ENCODE measurements at places on chromosomes 12 and 14.

- DNase-seq, result no peak
Measured at GRCh38 chr14:82432301-82433105, 898.9 kb upstream of the SEL1L start.

DNA sequence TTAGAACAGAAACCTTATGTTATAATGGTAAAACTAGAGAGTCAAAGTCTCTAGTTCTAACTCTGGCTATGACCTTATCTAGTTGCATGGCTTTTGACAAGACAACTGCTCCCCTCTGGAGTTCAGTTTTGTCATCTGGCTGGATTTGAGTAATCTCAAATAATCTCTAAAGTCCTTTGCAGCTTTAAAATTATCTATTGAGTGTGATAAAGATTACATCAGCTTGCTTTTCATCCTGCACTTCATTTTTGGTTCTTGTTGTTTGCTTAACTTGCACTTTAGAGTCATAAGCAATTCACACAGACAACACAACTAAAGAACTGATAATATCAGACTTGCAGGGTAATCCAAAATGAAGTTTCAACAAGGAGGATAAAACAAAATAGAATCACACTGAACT lies 2.3 kb downstream of the AKAP5 start:
- no peak for DNase-seq

DNA sequence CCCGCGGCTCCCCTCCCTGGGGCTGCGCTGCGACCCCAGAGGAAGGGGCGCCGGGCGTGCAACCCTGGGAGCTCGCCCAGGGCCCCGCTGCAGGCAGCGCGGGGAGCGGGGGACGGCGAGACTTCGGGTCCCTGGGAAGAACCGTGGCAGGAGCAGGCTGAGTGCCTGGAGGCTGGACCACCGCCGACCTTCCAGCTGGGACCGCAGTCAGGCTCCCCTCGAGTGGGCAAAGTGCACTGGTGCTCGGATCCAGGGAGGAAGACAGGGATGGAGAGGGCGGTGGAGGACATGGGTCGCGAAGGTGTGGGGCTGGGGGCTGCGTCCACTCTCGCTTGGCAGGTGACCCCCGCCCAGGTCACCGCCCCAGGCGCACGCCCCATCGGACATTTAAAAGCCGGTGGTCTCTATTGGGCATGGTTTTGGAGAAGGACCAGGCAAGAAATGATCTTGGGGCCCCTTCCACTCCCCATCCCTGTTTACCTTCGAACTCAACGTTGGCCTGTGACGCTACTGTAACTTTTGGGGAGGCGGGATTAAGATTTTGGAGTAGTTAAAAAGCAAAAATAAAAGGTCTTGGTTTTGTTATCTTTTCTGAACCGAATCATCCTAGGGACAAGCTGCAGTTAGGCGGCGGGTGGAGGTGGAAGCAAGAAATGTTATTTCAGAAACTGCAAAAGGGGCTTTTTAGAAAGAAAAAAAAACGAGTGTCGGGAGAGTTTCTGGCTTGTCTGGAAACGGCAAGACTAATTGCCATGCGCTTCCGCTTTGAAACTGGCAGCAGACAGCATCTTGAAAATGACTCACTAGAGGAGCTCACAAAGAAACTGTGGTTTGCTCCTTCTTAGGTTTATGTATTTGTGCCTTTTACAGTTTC lies 1.0 kb downstream of the ELK3 start:
- DNase-seq, result peak; percentile 63

DNA sequence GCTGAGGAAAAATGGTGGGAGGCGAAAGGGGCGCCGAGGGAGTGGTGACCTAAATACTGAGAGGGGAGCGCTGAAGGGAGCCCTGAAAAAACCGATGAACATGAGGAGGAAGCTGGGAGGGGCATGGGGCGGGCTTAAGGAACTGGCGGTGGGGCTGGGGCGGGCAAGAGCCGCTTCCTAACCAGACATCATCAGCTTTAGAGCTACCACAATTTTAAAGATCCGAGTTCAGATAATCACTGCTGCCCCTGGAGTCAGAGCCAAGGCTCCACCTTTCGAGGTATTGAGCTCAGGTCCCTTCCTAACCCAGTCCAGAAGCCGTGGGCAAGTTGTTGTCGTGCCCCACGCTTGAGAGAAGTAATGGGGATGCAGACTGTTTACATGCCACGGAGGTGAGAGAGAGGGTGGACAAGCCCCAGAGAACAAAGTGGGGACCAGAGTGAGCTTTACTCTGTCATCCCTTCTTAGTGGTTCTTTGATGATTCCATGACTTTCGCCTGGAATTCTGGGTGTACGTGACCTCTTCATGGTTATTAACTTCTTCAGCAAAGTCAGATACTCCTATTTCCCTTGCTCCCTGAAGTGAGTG lies 393 bp downstream of the ORMDL2 start:
- DNase-seq, result no peak

GRCh38 chr12:48002773-48003218 lies 1.5 kb downstream of the COL2A1 start:
- DNase-seq, result no peak

DNA sequence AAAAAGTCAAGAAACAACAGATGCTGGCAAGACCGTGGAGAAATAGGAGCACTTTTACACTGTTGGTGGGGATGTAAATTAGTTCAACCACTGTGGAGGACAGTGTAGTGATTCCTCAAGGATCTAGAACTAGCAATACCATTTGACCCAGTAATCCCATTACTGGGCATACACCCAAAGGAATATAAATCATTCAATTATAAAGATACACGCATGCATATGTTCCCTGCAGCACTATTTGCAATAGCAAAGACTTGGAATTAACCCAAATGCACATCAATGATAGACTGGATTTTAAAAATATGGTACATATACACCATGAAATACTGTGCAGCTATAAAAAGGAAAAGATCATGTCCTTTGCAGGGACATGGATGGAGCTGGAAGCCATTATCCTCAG lies 18.0 kb upstream of the CATSPERB start:
- DNase-seq, result no peak

- no peak for DNase-seq
Measured at GRCh38 chr12:89464974-89465592, 59.5 kb downstream of the GALNT4 start.

GRCh38 chr14:65422088-65422834 lies 9.7 kb downstream of the FUT8 start:
- DNase-seq, result no peak

GRCh38 chr12:111088409-111088808 lies 168.0 kb upstream of the MYL2 start:
- DNase-seq, result no peak

DNA sequence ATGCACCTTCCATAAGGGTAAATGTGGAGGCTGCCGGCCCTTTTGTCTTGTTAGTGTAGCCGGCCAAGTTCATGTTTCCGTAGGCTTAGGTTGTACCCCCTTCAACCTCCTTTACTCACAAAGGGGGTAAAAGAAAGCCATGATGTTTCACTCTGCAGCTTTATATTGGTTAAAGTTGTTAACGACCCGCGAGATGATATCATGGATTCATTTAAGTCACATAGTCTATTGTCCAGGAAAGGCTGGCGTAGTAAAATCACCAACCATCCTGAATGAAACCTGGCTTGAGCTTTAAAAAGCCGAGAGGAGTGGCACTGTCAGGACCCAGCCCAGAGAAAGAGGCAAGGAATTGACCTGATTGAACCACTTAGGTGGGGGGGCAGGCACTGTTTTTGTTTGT lies 1.3 kb downstream of the UNG start:
- DNase-seq, result no peak

DNA sequence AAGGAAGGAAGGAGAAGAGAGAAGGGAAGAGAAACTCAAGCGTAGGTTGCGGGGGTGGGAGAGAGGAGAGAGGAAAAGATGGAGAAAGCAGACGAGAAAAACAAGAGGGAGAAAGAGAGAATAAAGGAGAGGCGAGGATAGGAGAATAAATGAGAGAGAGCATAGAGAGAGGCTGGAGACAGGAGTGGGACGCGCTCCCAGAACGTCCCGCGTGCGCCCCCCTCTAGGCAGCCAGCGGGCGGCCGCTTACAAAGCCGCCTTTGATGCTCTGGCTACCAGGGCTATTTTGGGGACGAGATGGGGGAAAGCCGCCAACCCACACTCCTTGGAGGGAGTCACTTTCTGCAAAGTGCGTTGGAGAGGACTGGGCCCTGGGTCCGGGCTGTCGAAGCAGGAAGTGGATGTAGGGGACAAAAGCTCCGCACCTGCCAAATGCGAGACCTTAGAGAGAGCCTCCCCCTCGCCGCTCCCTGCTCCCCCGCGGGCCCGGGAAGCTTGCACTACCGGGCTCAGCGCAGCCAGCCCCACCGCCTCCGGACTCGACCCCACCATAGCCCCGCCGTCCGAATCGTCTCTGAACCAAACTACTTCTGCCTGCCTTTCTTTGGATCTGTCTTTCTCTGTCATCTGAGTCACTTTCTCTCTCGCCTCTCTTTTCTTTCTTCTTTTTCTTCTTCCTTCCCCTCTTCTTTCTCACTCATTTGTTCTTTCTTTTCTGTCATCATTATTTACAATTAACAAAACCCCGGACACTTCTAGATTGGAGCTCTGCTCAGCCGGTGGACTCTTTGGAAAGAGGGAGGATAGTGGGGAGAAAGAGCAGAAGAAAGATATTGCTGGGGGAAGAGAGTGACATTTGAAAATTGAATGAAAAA lies 8.0 kb downstream of the ASCL1 start:
- DNase-seq, result no peak

DNA sequence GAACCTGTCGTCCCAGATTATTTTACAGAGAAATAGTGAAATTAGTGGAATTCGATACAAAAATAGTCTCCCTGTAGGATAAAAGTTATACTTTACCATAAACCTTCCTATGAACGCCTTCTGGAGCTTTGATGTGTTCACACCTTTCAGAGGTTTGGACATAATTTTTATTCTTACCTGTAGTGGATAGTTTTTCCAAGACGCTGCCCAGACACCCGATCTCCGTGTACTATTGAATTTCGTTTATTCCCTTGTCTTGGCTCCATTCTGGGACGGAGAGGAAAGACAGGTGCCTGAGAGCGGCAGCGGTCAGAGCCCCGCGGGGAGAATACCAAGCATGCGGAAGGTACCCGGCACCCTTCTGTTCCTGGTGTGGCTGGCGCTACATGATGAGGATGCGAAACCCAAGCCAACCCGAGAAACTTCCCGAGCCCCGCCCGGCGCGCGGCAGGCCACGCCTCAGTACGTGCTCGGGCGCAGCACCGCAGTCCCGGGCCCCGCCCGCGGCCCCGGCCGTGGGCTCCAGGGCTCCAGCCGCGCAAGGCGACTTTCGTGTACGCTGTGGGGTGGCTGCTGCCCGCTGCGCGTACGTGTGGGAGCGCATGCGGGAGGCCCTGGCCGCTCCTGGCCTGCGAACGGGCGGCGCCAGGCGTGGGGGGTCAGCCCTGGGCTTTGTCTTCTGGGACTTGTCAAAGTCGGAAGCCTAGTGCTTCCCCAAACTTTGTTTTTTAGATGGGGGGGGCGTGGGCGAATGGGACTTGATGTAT lies 11.3 kb upstream of the SNAPC1 start:
- peak; percentile 50 for DNase-seq

- no peak for DNase-seq
Measured at GRCh38 chr12:47776471-47777143, 3.6 kb downstream of the SLC48A1 start.

DNA sequence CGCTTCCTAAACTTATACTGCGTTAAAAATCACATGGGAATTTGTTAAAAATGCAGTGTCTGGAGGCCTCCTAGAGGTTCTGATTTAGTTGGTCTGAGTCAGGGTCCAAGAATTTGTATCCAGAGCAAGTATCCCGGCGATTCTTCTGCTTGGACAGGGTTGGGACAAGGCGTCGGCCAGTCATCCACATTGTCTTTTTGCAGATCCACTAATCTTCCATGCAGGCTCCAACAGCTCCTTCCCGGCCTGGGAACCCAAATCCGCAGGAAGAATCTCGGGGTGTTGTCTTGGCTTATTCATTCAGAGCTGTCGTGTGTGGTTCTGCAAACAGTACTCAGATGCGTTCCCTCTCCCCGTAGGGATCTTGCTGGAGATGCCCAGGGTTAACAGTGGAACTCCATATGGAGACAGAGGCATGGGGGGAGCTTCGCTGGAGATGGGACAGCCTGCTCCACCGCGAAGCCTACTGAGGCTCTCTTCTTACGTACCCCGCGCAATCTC lies 25.3 kb downstream of the GPRC5D start:
- DNase-seq, result no peak

DNA sequence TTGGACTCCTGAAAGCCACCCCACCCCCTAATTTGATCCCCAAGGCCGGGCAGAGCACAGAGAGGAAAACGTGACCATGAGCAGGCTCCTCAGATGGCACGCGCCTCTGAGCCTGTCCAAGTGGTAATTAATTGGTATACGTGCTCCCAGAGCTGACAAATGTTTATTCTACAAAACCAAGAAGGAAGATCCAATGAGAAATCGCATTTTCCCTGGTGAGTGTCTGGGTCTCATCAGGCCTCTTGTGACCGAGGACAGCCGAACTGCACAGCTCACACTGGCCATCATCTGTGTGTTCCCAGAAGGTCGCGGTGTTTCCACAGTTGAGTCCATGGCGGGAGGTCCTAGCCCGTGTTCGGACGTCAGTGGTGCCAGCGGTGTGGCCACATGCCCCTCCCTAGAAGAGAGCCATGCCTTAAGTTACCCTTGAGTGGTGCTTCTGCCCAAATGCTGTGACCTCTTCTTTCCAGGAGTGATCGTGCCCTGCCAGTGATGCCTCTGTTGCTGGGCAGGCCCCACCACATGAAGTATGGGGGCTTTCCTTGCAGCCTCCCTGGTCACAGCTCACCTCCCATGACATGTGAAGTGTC lies 317.5 kb upstream of the RTL1 start:
- no peak for DNase-seq

DNA sequence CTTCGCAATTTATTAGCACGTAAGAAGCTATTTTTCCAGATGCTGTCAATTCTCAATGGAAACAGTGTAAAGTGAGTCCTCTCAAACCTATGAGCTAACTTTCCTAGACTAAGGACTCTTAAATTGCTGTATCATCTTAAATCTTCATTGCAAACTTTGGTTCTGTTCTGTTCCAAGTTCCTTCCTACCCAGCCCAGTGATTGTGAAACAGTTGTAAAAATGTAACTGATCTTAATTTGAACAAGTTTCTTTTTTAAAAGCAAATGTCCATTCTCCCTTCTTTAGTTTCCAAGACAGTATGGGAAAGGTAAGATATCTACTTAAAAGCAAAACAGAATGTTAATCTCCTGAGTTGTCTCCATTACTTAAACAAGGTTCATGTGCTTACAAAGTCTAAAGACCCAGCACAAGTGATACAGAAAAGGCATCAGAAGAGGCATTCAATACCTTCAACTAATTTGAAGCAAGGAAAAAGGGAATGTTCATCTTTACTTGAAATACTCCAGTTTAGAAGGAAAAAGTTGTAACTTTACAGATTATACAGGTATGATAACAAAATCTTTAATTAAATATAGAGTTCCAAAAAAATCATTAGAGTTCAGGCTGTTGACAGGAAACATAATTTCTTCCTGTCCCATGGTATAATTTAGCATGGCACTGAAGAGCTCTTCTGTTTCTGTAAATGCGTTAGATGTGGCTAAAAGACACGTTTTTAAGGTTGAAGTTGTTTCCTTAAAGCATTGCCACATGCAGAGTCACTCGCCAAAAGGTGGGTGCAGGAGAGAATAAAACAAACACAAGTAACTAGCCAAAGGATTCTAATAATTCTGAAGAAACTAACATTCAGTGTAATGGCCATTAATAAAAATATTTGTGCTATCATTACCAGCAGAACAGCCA lies 101.5 kb upstream of the USP15 start:
- DNase-seq, result no peak

- no peak for DNase-seq
Measured at GRCh38 chr14:51304438-51304837, 64.4 kb downstream of the TMX1 start.

All from activated gamma-delta T cell treated with anti-CD3 and anti-CD28 coated beads, Interleukin-2, amount 50 U/mL, for 16 hours (primary cell).